ENCODE measurements at places on chromosomes 13 and 19.
A peak's percentile ranks its signal among the peaks of the same experiment; 100 is the strongest.

DNA sequence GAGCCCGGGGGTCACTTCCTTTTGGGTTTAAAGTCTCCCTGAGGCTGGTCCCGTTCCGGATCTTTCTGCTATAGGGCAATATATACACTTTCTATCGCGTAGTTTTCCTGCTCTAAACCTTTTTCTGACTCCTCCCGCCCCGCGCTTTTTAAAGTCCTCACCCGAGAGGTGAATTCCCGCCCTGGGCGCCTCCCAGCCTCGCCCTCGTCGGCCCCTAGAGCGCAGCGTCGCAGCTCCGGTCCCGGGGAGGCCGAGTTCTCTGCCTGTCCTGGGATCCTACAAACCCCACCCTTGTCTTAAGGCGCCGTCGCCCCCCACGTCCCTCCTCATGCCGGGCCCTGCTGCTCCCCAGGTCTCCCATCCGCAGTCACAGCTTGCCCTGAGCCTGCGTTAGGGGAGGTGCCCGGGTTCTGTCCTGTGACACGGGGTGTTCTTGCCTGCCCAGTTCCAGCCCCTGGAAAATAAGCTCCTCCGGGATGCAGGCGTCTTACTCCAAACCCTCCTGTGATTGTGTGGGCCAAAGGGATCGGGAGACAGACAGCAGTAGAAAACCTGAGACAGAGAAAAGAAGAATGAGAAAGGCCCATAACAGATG, 491 bp downstream of the ZNF525 start:
- DNase-seq: peak; percentile 17

DNA sequence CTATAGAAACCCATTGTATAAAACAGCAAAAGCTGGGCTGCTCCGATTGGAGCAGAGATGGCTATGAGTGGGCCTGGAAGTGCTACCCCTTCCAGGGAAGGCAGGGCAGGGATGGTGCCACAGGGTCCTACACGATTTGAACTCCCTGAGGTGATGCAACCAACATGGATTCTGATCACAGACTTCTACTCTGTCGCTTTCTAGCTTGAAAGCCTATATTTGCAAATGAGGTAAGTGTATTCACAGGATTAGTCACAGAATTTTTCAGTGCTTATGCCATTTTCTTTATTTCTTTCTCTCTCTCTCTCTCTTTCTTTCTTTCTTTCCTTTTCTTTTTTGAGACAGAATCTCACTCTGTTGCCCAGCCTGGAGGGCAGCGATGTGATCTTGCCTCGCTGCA, 179.0 kb downstream of the SPRY2 start:
- no peak for DNase-seq

GRCh38 chr13:39410096-39410901, 192.7 kb downstream of the LHFPL6 start:
- DNase-seq: no peak

DNA sequence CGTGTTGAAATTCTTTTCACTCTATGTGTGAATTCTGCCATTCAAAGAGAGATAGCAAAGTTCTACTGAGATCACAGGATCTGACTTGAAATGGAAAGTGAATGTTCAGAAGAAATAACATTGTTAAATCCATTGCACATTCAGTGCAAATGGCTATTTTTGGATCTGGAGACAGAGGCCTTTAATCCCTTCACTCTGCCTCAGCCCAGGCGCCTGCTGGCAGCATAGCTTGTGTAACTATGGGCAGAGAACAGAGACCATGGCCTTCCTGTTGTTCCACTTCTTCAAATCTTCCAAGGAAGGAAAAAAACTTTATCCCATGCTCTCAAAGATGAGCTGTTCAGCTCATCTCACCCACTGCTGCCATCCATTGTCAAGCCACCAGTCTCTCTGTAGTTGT, 265.4 kb downstream of the LMO7 start:
- DNase-seq: no peak

DNA sequence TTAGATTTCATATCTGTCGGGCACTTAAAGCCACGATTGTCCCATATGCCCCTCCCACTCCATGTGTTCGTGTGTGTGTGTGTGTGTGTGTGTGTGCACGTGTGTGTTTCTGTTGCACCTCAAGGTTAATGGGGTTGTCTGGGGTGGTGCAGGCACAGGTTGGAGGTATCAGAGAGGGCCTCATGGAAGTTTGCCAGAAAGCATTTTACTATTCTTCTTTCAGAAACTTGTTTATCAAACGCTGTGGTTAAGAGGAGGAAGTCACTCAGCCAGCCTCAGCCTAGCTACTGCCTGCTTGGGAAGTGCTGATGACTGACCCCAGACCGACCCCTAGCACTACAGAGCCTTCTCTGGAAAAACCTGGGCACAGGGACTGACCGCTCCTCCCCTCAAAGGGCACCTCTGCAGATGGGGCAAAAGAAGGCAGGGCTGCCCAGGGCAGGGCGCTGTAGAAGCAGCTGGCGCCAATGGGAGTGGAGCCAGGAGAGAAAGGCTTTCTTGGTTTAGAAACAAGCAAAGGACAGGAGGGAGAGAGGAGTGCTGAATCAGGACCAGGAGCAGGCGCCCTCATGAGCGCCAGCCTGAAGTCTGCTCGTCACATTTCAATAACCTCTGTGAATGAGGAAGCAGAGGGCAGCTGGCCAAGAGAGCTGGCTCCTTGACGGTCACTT, 3.9 kb downstream of the SIAH3 start:
- no peak for DNase-seq

GRCh38 chr13:113997845-113998751, 24.2 kb upstream of the C13orf46 start:
- no peak for DNase-seq

GRCh38 chr19:13437919-13438618, 68.2 kb downstream of the CACNA1A start:
- DNase-seq: no peak

DNA sequence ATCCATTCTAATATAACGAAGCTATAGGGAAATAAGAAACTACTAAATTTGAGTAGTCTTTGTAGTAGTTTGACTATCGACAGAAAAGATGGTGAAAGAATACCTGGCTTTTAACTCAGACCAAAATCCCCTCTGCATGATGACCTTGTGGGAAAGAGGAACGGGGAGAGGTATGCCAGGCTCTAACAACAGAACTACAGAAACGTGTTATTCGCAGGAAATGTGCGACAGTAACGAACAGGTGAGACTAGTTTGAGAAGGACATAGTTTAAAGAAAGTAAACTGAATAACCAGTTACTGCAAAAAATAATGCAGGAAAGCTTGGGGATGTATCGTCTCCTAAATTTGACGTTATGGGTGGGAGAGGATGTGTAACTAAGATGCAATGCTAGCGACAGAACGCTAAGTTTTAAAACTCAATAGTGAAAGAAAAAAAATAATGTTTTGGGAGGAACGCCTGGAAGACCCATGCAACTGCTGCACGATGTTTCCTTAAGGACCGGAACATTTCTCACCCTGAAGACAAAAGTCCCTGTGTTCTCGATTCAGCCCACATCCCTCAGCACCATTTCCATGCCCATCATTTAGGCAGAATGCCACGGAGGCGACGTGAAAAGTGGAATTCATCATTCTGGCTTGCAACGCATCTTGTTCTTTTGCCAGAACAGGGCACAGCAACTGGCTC, 1.6 kb upstream of the RAP2A start:
- DNase-seq: no peak

- no peak for DNase-seq
These were observed 1.1 kb upstream of the IFI30 start for GRCh38 chr19:18172331-18173053.

- no peak for DNase-seq
These were observed 390.5 kb upstream of the PCDH9 start for GRCh38 chr13:67620665-67621064.

- no peak for DNase-seq
These were observed 251.0 kb upstream of the STARD13 start for GRCh38 chr13:33536601-33537000.

DNA sequence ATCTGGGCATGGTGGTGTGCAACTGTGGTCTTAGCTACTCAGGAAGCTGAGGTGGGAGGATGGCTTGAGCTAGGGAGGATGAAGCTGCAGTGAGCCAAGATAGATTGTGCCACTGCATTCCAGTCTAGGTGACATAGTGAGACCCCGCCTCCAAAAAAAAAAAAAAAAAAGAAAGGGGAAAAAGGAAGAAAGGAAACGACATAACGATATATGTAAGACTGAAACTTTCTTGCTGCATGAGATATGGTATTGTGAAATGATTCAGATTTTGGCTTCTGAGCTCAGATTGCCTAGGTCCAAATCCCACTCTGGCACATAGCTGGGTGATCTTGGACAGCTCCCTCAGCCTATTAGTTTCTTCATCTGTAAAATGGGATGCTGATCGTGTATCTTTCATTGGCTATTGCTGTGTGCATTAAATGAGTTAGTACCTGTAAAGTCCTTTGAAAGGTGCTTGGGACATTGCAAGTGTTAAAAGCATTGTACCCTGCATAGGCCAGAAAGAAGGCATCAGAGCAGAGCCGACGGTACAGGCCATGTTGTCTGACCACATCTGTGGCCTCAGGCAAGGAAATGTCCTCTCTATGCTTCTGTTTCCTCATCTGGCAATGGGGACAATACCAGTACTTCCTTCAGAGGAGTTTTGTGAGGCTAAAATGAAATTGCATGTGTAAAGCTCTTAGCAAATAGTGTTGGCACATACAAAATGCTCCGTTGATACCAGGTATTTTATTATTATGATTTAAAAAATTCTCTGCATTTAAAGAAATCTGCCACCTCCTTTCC, 32.6 kb upstream of the SLC46A3 start:
- DNase-seq: no peak

- DNase-seq: no peak
These were observed 172.3 kb upstream of the HTR2A start for GRCh38 chr13:47069133-47069532.

DNA sequence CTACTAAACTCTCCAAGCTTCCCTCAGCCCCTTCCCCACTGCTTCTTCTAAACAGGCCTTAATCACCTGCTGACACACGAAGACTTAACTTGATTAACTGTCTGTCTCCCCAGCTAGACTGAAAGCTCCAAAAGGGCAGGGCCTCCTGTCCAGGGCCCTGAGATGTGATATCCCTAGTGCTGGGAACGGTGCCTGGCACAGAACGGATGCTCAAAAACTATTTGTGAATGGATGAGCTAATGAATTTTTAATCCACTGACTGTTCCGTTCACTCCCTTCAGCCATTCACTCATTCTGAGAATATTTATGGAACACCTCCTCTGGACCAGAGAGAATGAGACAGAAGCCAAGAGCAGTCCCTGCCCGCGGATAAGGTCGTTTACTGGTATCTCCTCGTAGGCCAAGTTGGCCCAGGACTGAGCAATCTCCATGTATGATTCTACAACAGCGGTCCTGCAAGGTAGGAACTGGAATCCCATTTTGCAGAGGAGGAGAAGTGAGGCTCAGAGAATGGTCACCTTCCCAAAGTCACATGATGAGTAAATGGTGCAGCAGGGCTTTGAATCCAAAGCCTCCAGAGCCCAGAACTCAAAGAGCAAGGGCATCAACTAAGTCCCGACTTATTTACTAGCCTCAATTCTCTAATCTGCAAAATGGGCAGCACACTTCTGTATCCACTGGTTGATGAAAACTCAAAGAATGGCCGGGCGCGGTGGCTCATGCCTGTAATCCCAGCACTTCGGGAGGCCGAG, 3.4 kb downstream of the DMWD start:
- no peak for DNase-seq

DNA sequence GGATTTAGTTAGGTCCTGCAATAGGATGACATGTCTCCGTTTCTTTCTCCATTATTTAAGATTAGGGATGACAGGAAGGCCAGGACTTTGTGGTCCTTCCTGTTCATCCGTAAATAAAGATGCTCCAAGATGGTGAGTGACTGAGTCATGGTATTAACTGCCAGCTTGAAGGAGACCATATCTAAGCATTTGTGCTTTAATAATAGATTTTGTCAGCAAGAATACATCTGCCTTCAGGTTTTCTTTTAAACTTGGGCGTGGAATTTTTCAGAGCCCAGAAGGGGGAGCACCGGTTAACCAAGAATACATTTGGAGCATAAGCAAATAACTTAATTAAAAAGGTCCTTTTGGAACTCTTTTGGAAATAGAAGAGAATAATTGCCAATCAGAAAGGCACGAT, 68.2 kb downstream of the ARHGAP35 start:
- no peak for DNase-seq

DNA sequence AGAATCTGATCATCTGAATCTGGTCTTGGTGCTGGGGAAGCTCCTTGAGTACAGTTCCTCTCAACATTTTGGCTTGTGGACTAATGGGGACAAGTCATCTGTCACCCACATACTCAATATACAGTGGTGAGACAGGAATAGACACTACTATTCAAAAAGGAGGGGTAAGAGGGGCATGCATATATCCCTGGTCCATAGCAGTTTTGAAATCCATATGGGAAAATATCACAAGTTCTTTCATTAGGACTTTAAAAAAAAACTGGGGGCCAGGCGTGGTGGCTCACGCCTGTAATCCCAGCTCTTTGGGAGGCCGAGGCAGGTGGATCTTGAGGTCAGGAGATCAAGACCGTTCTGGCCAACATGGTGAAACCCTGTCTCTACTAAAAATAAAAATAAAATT, 20.3 kb upstream of the PPP5C start:
- DNase-seq: no peak

DNA sequence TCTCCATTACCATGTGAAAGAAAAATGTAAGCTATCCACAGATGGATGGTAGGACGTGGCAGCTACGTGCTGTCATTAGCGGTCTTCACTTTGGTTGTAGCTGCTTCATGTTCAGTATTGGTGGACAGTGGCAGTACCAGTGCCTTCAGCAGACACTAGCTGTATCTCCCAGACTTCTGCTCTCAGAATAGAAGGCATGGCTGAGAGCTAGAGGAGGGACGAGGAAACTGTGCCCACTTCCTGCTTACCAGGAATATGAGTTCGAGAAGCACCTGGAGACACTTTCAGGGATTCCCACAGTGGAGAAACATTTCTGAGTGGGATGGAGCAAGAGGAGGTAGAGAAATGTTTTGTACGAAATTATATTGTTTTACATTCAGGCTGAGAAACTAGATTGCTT, 6.9 kb upstream of the SHISA2 start:
- no peak for DNase-seq

DNA sequence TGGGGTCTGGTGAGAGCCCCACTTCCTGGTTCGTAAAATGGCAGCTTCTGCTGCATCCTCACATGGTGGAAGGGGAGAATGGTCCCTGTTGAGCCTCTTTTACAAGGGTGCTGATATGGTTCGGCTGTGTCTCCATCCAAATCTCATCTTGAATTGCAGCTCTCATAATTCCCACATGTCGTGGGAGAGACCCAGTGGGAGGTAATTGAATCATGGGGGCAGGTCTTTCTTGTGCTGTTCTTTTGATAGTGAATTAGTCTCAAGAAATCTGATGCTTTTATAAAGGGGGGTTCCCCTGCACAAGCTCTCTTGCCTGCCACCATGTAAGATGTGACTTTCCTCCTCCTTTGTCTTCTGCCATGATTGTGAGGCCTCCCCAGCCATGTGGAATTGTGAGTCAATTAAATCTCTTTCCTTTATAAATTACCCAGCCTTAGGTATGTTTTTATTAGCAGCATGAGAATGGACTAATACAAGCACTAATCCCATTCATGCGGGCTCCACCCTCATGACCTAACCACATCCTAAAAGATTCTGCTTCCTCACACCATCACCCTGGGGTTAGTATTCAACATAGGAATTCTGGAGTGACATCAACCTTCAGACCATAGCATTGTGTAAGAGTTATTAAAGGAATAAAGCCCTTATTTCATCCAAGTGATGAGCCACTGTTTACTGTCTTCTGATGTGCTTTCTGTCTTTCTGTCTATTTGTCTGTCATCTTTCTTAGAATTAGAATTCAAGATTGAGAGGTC, 159.0 kb upstream of the IRS2 start:
- no peak for DNase-seq
